ENCODE measurements at places on chromosomes 16 and 17.

DNA sequence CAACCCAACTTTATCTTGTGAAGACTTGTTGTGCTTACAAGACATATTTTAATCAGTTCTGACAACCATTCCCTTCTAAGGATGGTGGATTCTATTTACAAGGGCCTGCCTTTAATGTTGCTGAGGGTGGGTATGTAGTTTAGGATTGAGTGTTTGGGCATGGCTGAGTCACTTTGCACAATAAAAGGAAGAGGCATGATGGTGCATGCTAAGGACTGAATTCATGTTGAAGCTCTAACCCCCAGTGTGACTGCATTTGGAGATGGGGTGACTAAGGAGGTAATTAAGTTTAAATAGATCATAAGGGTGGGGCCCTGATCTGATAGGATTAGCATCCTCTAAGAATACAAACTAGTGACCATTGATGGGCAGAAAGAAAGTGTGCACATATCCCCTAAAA lies 196.1 kb upstream of the HS3ST3A1 start:
- DNase-seq: no peak

DNA sequence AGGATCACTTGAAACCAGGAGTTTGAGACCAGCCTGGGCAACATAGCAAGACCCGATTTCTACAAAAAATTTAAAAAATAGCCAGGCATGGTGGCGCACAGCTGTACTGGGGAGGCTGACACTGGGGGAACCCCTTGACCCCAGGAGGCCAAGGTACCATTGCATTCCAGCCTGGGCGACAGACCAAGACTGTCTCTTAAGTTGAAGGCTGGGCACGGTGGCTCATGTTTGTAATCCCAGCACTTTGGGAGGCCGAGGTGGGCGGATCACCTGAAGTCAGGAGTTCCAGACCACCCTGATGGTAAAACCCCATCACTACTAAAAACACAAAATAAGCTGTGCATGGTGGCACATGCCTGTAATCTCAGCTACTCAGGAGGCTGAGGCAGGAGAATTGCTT lies 74.9 kb downstream of the LITAF start:
- DNase-seq: no peak

GRCh38 chr17:68182011-68182306 lies 65.9 kb upstream of the AMZ2 start:
- DNase-seq: no peak

DNA sequence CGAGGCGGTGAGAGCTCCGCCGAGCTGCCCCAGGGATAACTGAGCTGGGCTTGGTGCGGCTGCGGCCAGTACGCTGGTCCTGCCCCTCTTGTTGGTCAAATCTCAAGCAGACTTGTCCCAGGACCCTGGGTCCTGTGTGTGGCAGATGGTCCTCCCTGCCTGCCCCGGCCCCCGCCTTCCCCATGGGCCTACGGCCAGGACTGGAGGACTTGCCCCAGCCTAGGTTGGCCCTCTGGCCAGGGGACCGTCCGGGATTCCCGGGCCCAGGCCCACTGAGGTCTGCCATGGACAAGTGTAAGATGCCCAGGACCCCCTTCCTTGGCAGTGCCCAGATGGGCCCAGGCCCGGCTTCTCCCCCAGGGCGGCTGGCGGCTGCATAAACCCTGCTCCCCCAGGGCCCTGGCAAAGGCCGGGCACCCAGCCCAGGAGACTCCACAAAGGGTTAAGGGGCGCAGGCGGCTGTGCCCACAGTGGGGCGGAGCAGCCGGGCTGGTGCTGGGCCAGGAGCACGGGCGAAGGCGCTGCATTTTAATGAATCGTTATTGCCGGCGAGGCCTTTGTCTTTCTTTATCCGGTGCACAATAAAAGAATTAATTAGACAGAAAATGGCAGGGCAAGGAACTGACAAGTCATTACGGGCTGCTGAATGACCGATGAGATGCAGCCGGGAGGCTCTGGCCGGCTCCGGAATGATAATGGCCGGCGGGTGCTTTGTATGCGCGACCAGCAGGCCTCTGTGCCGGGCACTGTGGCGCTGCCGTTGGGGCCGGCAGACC lies 9.1 kb downstream of the SOX8 start:
- DNase-seq: no peak

DNA sequence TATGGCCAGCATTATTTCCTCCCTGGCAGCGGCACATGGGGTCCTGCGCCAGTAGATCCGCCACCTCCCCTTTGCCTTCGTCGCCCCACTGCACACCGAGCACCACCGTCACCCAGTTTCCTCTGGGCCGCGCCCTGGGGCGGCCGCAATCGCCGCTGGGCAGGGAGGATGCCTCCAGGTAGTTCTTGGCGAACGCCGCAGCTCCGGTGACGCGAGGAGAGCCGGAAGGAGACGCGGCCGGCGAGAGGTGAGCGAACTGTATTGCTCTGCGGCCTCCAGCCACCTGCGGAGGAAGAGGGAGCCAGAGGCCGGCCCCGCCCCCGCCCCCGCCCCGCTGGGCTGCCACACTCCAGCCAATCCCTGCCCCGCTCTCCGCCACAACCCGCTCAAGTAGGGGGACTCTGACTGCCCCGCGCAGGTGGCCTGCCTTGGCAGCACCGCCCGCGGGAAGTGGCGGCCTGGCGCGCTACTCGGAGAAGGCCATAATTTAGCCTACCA lies 11.8 kb upstream of the SLFN13 start:
- DNase-seq: no peak

DNA sequence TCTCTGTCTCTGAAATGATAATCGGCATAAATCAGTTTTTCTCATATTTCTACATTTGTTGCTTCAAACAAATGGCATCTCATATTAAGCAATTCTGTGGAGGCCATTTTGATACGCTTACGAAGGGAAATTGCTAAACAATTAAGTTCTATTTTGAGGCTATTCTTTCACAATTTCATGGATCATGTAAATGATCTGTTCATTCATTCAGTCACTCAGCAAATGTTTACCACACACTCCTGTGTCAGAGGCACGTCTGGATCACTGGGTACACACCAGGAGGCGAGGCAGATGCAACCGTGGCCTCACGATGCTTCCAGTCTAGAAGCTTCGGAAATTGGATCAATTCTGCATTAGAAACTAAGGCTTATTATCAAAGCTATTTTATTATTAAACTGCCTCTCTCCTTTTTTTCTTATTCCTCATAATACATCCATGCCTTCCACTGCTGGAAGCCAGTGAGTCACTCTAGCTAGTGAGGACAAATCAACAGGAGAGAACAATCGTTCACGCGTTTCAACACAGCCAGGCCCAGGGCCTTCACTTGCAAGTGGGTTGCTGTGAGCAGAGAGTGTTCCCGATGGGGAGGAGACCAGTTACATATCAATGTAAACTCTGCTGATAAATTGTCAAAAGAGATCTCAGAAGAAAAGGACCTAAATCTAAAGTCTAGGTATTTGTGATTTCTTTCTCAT lies 11.3 kb upstream of the SLC39A11 start:
- DNase-seq: no peak

DNA sequence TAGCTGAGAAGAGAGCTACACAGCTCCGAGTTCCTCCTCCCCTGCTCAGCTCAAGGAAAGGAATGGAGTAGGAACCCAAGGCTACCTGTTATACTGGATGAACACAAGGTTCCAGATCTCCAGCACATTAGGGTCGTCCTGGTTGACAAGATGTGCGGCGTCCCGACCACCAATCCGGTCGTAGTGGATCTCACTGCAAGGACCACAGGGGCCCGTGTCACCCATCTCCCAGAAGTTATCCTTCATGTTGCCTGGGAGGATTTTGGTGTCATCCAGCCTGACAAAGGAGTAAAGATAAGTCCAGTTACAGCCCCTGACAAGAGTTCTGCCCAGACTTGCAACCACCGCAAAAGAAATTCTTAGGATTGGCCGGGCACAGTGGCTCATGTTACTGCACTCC lies 17.6 kb downstream of the AARS1 start:
- no peak for DNase-seq

DNA sequence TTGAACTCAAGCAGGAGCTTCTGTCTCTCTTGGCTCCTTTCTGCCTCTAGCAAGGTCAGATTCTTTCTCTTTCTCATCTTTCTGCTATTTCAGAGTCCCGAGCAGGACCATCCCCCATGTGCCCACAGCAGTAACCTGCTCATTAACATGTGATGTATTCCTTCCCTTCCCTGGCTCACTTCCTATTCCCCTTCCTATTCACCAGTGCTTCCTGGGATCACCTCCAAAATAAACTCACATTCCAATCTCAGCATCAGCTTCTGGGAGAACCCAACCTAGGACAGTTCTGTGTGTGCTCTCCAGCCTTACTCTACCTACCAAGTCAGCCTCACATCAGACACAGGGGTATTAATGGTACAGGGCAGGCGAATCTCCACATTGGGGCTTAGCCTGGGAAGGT lies 546.4 kb upstream of the SALL1 start:
- no peak for DNase-seq

GRCh38 chr16:3051009-3051408 lies 4.6 kb downstream of the MMP25 start:
- no peak for DNase-seq

Measured in hematopoietic multipotent progenitor cell treated with erythropoietin and hydrocortisone succinate and interleukin-3 and kit ligand, for 15 days (in vitro differentiated cells).